ENCODE measurements at places on chromosomes 7 and 10.
A peak's percentile ranks its signal among the peaks of the same experiment; 100 is the strongest.

DNA sequence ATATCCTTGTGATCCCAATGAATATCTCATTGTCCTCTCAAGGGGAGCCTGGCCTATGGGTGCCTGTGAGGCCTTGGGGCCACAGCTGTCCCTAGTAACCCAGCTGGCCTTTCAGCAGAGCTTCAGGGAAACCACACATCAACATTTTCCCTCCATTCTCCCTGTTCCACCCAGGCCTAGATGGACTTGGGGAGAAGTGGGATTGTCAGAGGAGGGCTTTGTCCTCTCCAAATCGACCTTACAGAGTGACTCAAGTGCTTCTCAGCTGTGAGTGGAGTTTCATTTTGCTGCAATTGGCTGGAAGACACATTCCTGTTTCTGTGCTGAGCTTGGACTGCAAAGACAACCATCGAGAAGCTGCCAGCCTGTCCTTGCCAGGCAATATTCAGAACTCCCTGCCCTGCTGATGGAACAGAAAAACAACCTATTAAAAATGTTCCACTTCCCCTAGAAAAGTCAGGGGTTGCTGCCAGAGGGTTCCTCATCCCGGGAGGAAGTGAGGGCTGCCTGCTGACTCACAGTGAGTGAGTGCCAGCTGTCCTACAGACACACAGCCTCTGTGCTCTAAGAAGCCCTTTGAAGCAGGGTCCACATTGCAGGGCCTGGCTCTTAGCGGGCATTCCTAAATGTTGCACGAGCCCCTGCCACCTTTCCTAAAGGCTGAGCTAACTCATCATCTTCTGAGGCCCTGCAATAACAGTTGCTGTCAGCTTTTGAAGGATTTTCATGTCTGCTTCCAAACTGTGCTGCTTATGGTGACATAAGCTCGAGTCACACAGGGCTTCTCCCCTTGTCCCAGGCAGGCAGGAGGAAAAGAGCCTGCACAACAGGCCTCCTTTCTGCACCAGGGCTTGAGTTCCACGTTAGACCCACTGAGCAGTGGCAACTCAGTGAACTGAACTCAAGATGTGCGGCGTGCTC, 20.5 kb downstream of the STRA8 start:
- H3K36me3 ChIP-seq = no peaks in the 10 kb centered on the region
- H3K27me3 ChIP-seq = no peaks in the 10 kb centered on the region
- H3K27ac ChIP-seq = peak overlapping the region; percentile 84
- peaks cover 20% of the 10 kb centered on the region for H3K4me1 ChIP-seq
- no peak overlapping the region for H3K4me3 ChIP-seq

- peaks cover 3% of the 10 kb centered on the region for H3K4me1 ChIP-seq
- H3K27ac ChIP-seq = no peak overlapping the region
- no peak overlapping the region for H3K4me3 ChIP-seq
- H3K27me3 ChIP-seq = no peaks in the 10 kb centered on the region
Observed at GRCh38 chr7:150731916-150732315, 5.3 kb upstream of the GIMAP5 start.

GRCh38 chr10:90732581-90732980, 125.3 kb downstream of the HTR7 start:
- H3K4me3 ChIP-seq = no peak overlapping the region
- DNase-seq = no peak
- H3K36me3 ChIP-seq = no peaks in the 10 kb centered on the region
- no peaks in the 10 kb centered on the region for H3K27me3 ChIP-seq
- no peaks in the 10 kb centered on the region for H3K4me1 ChIP-seq
- H3K27ac ChIP-seq = no peak overlapping the region

DNA sequence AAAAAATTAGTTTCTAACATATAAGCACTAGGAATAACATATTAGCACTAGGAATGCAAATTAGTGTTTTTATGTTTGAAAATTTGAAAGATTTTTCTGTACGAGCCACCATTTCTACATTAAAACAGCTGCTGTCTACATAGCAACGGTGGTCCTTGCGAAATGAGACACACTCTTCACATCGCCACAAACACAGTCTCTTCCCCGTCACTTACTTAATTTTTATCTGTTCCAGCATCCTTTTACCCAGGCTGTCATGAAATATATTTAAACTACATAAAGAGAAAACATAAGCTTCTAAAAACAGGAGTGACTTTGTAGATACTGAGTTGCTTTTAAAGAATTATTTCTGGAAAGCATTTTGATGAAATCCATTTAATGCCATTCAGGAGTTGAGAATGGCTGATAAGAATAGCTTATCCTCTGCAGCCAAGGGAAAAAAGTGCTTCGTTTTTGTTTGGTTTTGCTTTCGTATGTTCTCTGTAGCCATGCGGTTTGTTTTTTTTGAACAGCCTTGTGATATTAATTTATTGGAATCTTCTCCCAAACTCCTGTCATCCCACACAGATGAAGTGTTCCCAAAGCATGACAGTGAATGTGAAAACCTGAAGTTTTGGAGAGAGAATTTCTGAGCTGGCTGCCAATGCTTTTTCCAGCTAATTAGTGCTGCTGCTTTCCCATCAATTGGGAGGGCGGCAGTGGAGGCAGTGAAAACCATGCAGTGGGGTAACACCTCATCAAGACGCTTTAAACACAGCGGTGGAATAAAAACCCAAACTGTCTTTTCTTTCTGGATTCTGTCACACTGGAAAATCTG, 603.7 kb upstream of the ADARB2 start:
- no peak overlapping the region for H3K27ac ChIP-seq
- H3K36me3 ChIP-seq = no peaks in the 10 kb centered on the region
- no peaks in the 10 kb centered on the region for H3K4me1 ChIP-seq
- no peaks in the 10 kb centered on the region for H3K27me3 ChIP-seq

- peaks cover 10% of the 10 kb centered on the region for H3K4me1 ChIP-seq
- no peak overlapping the region for H3K27ac ChIP-seq
- H3K4me3 ChIP-seq = no peak overlapping the region
- no peaks in the 10 kb centered on the region for H3K36me3 ChIP-seq
- no peaks in the 10 kb centered on the region for H3K27me3 ChIP-seq
Observed at GRCh38 chr10:14695847-14696480, 78.7 kb downstream of the FAM107B start.

DNA sequence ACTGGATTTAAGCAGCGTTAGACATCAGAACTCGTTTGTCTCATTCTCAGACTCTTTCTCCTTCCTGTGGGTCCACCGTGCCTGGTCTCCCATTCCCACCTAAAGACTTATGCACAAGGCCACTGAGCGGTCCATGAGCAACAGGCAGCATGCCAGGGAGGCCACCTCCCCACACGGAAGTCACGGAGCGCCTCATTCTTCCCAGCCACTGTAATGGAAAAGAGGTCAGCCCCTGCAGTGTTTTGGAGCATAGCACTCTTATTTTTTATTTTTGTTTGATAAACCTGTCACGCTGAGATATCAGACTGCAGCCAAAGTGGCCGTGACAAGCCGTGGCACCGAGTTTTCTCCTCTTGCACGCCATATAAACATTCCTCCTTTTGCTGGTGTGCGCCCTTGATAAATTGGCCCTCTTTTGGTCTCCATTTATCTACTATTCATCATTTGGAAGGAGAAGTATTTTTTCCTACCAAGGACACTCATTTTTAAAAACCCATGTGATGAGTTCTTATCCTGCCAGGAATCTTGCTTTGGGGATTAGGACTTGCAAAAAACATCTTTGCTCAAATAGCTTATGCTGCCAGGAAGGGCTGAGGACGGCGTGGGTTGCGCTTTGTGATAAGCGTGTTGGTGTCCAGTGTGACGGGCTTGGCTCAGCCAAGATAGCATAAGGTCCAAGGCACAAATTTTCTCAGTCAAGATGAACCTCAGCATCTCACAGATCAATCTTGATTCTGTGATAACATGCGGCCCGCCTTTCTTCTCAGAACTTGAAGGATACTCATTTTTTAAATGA, 206.0 kb downstream of the CCDC3 start:
- H3K4me3 ChIP-seq = no peak overlapping the region
- no peak for DNase-seq
- H3K4me1 ChIP-seq = peaks cover 5% of the 10 kb centered on the region

- H3K4me3 ChIP-seq = no peak overlapping the region
- H3K27ac ChIP-seq = no peak overlapping the region
- no peak for DNase-seq
- H3K4me1 ChIP-seq = no peaks in the 10 kb centered on the region
- H3K36me3 ChIP-seq = no peaks in the 10 kb centered on the region
Observed at GRCh38 chr10:62379394-62379793, 5.2 kb downstream of the ZNF365 start.

DNA sequence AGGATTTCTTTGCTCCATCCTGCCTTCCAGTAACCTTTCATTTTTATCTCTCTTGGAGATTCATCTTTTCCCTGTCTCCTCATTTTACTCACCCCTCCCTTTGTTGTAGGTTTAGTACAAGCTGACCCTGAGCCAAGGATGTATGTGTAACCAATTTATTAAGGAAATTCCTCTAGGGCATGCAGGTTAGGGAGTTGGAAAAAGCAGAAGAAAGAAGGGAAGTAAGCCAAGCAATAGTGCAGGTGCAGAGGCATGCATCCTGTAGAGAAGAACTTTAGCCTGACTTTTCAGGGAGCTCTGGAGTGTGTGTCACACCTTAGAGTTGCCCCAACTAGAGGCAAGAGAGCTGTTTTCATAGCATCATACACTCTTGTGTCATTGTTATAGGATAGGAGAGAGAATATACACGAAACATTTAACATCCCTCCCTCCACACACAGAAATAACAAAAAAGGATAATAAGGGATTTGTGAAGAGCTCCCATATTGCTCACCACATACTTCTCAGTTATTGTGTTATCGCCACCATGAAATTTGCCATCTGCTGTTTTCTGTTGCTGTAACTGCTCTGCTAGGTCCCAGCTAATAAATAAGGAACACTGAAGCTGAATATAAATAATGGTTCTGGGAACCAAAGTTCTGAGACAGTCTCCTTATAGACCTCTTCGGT, 21.8 kb upstream of the SEMA3C start:
- H3K4me3 ChIP-seq = no peak overlapping the region
- H3K36me3 ChIP-seq = no peaks in the 10 kb centered on the region
- H3K4me1 ChIP-seq = peaks cover 25% of the 10 kb centered on the region
- peak overlapping the region; percentile 61 for H3K27ac ChIP-seq

DNA sequence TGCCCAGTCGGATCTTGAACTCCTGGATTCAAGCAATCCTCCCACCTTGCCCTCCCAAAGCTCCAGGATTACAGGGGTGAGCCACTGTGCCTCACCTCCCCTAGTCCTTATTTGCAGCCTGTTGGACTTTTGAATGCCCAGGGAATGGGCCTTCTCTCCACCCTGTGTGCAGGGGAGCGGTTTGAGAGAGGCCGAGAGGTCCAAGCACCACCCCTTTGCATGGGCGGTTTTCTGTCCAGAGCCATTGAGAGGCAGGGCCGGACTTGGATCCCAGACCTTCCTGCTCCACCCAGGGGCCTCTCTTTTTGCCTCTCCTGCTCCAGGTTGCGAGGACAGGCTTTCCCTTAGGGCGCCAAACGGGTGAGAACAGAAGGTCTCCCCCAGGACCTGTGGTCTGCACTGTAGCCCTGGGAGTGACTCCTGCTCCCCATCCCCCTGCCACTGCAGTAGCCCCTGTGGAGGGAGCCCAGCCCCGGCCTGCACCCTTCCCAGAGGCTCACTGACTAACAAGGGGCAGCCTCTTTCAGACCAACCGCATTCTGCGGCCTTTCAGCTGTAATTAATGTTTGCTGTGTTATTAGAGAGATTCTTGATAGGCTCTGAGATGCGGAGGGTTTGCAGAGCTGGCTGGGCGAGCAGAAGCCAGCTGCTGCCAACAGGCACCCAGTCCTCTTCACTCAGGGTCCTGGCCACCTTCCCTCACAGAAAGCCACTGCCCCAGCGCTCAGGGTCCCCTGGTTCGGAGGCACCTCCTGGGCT, 57.9 kb downstream of the ELFN1 start:
- H3K27ac ChIP-seq = no peak overlapping the region
- H3K27me3 ChIP-seq = peaks cover 30% of the 10 kb centered on the region
- no peak overlapping the region for H3K4me3 ChIP-seq
- no peaks in the 10 kb centered on the region for H3K36me3 ChIP-seq
- no peaks in the 10 kb centered on the region for H3K4me1 ChIP-seq

DNA sequence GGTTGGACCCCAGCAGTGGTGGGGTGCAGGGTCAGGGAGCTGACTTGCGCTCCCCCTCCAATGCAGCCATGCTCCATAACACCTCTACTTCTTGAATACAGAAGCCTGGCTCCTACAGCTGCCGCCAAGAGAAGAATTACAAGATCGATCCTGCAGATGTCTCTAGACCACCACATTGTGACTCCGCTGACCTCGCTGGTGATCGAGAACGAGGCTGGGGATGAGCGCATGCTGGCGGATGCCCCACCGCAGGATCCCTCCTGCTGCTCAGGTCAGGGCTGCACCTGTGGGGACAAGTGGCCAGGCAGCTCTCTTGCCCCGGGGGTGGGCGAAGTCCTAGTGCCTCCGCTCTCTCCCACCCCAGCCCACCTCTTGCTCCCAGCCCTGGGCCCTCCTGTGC, 31.7 kb downstream of the ITIH2 start:
- H3K4me1 ChIP-seq = no peaks in the 10 kb centered on the region
- no peaks in the 10 kb centered on the region for H3K27me3 ChIP-seq
- DNase-seq = no peak
- H3K4me3 ChIP-seq = no peak overlapping the region
- H3K27ac ChIP-seq = no peak overlapping the region
- H3K36me3 ChIP-seq = no peaks in the 10 kb centered on the region

DNA sequence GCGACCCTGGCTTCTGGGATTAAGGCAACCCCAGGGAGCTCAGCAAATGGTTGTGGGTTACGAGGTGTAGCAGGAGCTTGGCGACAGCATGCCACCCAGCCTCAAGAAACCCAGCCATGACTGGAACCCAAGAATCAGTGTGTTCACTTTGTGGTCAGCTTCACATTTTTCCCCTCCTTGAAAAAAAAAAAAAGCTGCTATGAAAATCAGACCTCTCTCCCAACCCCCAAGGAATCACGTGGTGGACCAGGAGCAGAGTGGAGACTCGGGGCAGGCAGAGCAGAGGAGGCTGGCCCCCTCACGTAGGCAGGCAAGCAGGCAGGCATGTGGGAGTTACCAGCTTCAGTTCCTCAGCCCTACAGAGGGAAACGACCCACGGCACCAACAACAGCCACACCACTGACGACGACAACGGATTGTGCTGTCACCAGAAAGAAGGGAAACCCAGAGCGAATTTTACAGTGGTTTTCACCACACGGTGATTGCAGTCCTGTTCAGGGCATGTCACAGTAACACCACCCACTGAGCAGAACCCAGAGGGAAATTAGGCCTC, 203.4 kb downstream of the SLC25A13 start:
- DNase-seq = no peak
- no peaks in the 10 kb centered on the region for H3K36me3 ChIP-seq
- H3K4me1 ChIP-seq = no peaks in the 10 kb centered on the region
- H3K4me3 ChIP-seq = no peak overlapping the region

Data from transverse colon (tissue), 4 donors.